GM13977 (cell line): ENCODE measurements at places on chromosomes 13 and 19.

DNA sequence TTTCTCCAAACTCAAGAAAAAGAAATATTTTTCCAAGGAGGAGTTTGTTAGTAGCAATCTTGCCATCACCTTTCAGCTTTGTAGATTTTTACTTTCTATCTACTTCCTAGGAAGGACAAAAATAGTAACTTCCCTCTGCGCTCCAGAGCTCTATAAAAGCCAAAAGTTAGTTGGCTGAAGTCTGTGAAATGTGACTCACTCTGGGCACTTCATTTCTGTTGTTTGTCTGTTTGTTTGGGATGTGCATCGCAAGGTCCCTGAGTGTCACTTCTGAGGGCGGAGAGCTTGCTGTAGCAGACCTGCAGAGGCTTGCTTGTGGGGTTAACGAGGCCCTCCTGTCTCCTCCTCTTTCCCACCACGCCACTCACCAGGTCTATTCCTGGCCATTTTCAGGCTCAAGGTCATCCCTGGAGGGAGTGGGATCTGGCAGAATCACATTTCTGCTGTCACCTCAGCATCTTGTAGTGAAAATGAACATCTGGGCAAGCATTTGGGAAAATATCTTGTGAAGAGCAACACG lies 307.6 kb downstream of the GPC6 start:
- no peak for DNase-seq

DNA sequence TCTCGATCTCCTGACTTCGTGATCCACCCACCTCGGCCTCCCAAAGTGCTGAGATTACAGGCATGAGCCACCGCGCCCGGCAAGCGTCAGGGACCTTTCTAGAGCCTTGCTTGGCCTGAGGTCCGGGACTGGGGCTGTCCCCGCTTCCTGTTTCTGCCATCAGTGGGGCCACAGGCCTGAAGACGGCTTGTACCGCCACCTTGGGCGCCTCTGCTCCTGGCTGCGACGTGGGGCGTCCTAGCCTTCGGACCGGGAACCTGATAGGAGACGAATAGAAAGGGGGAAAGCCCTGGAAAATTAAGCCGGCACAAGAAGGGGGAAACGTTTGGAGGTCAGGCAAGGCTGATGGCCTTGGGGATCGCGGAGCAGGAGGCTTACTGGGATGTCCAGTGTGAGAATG lies 35.1 kb downstream of the RNF6 start:
- no peak for DNase-seq

DNA sequence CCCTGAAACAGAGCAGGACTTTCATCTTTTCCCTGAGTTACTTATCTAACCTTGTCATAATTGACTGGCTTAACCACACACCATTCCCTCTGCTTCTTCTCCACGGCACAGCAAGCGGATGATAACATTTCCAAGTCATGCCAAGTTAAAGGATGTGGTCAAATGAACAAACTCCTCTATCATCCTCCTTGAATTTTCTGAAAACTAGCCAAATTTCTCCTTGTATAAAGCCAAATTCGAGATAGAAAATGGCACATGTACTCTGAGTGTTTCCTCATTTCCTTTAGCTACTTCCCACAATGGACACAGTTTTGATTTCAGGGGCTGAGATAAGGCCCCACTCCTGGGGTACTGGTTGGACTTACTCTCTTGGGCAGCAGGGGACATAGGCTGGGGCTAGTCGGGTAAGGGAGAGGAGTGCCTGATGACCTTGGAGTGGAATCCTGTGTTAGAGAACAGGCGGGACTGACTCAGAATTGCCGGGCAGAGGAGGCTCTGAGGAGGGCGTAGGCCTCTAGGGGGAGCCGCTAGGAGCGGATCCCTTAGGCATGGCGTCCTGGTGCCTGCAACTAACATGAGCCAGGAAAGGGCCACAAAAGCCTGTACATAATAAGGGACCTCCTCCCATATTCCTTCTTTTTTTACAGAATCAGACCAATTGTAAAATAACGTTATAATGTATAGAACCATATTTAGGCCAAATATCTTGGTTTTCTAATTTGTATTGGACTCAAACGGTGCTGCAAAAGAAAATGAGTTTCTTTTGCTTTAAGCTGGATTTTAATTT lies 20.3 kb upstream of the TMTC4 start:
- no peak for DNase-seq

DNA sequence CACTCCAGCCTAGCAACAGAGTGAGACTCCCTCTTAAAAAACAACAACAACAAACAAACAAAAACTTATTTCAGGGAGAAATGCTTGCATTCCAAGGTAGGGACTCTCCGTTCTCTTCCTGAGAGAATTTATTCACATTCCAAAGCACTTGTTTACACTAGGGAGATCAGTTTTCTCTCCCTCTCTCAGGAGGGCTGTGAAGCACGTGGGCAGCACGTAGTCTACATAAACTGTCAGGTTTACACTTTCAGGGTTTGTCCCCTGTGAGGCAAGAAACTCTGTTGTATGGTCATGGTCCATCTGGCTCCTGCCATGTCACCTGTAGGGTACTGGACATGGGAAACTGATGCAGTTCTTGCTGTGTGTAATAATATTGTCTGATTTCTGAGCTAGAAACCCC lies 31.6 kb downstream of the WDR87 start:
- no peak for DNase-seq

- DNase-seq: no peak
Observed at GRCh38 chr13:101985321-101985720, 416.5 kb downstream of the FGF14 start.

GRCh38 chr19:43028866-43029265 lies 2.6 kb upstream of the PSG11 start:
- DNase-seq: no peak

DNA sequence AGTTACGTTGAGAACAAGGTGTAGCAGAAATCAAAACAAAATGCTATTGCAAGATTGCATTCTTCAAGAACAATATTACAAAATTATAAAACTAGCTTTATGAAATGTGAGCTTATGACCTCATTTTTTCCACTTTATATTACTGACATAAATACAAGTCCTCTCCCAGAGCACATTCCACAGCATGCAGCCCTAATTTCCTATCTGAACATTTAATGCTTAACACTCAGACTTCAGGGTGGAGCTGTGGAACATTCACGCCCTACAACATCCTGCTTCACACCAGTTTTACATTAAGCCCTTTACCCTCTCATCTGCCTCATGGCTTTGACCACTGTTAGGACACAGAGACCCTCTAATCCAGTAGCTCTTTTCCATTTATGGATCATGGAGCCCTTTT lies 65.5 kb downstream of the EPSTI1 start:
- DNase-seq: no peak

- no peak for DNase-seq
Observed at GRCh38 chr19:292951-293350, 1.7 kb upstream of the PLPP2 start.

GRCh38 chr19:3480383-3481091 lies at the start of gene SMIM24:
Gene SMIM24 (minus strand): TSS chr19:3480525. CDS start chr19:3480463, 62 bp downstream.
- no peak for DNase-seq

DNA sequence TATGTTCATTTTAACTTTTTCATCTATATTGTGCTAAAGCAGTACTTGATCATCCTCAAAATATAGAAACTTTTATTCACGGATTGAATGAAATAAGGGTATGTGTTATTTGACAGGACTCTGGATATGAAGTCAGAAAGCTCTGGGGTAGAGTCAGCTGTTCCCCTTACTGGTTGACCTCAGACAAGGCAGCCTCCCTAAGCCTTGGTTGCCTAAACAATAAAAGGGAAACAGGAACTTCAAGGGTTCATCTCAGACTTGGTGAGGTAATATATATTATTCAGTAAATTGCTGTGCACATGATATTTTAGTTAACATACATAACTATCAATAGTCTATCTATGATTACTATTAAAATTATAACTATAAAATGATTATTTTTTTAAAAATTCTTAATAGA lies 13.6 kb downstream of the POLR1D start:
- DNase-seq: no peak

DNA sequence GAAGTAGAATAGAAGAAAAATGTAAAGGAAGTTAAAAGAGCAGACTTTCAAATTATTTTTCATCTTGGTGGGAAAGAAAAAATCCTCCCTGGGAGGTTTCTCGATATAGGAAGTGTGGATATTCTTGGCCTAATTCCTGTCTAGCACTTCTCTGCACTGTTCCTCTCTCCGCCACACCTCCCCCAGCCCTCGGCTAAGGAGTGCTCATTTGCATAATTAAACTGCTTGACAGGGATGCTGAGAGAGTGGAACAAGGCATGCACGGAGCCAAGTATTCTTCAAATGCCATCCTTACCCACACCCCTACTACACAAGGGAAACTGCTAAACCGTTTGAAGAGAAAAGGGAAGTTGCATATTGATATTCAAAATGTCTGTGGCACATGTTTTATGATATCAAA lies 511.0 kb upstream of the HTR2A start:
- no peak for DNase-seq

DNA sequence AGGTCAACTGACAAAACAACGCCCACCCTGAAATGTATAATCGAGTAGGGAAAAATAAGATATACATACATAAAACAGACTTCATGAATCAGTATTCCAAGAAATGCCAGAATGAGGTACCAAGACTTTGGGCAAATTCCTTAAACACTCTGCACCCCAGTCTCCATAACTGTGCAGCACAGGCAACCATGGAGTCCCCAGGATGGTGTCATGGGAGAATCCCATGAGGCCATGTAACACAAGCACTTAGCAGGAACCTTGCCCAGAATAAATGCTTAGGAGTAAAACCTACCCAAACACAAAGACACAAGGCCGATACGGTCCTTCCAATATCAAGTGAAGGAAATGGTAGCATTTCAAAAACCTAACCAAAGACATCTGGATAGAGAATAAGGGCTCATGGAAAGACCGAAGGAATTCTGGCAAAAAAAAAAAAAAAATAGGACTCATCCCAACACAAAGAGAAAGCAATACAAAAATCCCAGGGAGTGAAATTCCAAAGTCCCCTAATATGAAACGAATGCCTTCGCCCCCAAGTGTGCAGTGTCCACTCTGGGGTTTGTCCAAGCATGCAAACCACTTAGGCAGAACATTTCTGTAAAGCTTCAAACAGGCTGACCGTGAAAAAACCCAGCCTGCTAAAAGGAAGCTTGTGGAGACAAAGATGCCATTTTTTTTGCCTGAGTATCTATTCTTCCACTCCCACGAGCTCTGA lies 11.1 kb downstream of the ZC3H4 start:
- no peak for DNase-seq

DNA sequence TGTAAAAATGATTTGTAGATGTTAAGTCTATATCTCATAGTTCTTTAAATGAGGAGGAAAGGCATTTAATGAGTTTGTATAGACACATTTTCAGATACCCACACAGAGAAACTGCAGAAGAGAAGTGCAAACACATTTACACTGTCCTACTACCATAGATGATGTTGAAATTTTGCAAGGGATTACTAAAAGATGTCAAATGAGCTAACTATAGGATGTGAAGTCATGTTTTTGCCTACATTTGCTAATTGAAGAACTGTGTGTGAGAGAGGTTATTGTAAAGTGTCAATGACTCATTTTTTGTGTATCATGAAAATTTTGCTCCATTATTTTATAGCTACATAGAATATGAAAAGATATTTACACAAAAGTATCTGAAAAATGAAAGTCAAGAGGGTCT lies 178.9 kb downstream of the ITGBL1 start:
- no peak for DNase-seq

DNA sequence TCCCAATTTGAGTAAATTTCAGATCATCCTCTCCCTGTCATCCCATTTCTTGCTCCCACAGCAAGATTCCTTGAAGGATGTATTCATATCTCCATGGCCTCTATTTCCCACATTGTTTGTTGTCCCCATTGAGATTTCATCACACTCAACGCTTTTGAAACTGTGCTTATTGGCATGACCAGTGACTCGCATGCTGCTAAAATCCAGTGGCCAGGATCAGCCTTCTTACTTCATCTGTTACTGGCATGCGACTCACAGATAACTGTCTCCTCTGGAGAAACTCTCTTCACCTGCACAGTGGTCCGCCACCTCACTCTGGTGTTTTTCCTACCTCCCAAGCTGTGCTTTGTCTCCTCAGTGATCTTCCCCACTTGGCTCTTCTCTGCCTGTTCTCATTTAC lies 95.8 kb downstream of the WASF3 start:
- no peak for DNase-seq

DNA sequence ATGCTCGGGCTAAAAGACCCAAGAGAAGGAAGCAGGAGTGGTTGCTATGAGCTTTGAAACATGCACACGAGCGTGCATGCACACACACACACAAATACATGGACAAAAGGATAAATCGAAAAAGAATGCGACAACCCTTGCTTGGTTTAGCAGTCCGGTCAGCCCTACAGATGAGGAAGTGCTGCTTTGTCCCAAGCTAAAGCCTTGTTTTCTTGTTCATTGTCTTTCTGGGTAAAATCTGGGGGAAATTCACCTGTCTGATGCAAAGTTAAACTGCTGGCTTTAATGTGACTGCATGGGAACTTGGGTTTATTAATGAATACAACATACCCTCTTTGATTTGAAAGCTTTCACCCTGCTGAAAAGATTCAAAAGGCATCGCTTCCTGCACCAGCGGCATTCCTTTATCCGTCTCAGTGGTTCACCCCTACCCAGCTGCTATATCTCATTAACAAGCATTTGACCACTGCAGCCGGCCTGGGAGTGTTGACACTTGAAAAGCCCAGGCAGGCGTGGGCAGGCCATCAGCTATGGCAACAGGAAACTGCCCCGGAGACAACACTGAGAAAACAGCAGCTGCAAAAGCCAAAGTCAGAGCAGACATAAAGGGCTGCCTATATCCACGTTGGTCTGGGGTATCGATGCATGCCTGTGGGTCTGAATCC lies 301.7 kb downstream of the NDFIP2 start:
- no peak for DNase-seq
